ENCODE measurements at places on chromosomes 4 and X. TPM values are rescaled to one million over a fixed set of nuclear protein-coding genes. Genes with fewer than 3 reads are reported as not detected.

DNA sequence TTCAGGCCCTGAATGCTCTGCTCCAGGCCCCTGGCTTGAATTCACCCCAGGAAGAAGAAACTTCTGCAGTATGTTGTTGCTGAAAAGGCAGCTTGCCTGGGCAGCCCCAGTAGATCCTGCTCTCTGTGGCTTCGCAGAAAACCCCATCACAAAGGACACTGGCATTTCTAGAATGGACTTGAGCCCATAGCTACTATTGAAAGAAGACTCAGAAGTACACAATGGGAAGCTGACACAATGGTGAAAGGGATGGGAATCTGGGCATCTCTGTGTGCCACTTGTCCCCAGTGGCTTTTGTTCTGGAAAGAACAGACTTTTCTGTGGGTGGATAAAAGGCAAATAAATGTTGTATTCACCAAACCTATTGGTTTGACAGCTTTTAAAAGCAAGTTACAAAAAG is 67.4 kb upstream of the SCML1 start:
- DNase-seq: no peak

GRCh38 chr4:55762819-55763218 is 56.8 kb upstream of the EXOC1L start:
- DNase-seq: no peak

Gene CT45A10
- total RNA-seq: not detected

GRCh38 chrX:41779030-41779564 is 55.1 kb downstream of the GPR82 start:
- DNase-seq: peak; percentile 17

DNA sequence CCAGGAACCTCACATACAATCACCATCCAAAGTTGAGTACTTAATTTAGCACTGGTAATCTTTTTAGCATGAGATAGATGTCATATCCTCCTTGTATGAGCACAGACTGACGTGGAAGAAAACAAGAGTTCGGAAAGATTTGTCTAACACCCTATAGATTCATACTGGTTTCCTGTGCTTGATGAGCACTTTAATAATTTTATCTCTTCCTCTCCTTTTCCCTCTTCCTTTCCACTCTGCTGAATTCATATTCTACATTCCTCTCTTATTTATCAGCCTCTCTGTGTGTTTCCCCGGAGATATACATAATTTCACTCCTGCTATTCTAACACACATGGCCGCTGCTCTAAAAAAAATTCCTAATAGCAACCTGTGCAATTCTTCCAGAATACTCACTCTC is 273.9 kb downstream of the AFF2 start:
- no peak for DNase-seq

Gene IQSEC2
- total RNA-seq: 1.5 TPM

DNA sequence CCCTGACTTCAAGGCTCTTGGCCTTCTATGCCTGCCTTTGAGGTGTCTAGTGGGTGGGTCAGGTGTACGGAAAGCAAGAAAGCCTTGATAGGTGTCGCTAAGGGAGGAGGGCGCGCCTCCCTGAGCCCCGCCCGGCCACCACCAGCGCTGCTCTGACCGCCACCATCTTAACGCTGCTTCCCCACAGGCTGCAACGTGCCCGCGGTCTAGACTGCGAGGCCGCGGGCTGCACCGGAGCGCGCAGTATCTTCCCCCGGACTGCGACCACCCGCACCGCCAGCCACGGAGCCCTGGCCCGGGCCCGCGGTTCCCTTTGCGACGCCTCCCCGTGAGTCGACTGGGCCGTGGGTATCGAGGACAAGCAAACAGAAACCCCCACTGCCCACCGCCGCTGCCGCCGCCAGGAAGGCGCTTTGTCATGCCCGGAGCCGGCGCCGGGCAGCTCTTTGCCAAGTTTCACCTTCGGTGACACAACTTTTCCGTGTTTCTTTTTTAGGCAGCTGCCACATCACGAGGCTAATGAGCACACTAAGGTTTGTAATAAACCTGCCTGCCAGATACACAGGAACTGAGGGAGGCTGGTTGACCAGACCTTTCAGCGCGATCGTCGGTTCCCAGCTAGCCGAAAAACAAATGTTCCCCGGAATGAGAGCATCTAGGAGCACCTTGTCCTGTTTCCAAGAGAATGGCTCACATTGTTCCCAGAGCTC is 335.8 kb upstream of the F9 start:
- no peak for DNase-seq
